CD4-positive, alpha-beta T cell treated with Interleukin-6 at 100 ng/mL for 8 hours (primary cell): ENCODE measurements at places on chromosomes 7 and 10.

GRCh38 chr7:100044718-100045117 lies 4.9 kb upstream of the ZSCAN21 start:
- DNase-seq, result no peak

GRCh38 chr10:113119801-113120200 lies 169.8 kb downstream of the TCF7L2 start:
- DNase-seq, result no peak

DNA sequence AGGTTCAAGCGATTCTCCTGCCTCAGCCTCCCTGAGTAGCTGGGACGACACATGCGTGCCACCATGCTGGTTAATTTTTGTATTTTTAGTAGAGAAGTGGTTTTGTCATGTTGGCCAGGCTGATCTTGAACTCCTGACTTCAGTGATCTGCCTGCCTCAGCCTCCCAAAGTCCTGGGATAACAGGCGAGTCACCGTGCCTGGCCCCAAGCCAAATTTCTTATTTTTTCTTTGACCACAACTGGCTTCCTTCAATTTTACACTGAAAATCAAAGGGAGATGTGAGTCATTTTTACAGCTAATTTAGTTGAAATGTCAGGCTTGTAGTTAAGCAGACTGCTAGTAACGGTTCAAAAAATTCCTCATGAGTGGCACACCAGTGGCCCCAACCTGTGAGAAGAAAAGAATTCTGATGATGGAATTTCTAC lies 7.8 kb downstream of the RNF216 start:
- peak; percentile 34 for DNase-seq

DNA sequence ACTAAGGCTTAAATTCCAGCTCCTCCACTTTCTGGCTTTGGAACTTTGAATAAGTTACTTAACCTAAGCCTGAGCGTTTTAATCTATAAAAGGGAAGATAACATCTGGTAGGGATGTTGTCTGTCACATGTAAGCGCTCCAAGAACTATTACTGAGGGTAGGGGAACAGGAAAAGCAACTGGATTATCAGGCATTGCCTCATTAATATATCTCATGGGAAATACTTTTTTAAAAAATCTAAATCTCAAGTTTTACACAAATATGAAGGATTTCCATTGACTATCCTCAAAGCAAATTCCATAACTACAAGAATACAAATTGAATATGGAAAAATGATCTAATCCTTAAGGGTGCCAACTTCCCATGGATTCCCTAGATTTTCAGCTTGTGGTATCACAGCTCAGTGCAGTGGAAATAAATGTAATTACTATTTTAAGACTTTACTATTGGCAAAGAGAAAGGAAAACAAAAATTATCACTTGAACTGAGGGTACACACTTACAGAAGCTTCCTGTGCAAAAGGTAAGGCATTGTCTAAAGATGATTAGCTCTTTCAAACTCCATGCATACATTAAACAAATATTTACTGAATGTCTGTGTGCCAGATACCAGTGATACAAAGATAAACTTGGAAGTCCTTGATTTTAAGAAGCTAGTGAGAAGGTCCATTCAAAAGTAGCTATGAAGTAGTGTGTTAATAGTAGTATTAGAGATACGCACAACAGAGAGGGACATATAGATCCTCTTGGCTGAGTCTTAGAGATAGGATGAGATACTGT lies 38.4 kb downstream of the NT5C2 start:
- DNase-seq, result no peak

DNA sequence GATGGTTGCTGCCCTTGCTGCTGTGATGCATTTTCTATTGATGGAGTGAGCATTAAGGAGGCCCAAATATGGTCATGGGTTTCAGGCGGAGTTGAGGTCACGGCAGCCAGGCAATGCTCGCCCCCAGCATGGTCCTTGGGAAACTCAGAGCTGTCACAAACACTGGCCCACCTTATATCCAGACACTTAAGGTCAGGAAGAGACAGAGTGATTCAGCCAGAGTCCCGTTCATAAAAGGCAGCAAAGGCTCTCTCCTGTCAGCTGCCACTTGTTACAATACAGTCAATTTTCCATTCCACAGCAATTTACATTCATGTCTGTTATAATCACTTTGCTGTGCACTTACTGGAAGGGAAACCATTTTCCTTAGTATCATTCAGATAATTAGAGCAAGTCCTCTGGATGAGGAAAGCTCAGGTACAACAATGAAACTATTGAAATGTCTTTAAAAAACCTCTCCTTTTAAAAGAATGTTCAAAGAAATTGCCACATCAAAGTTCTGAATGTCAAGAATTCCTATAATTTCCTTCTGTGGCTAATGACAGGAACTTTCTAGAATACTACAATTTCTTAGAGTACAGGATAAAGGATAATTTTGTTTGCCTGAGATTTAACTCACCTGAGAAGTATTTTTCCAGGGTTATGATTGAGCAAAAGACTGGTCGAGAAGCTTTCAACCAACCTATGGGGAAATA lies 14.8 kb upstream of the ANKRD1 start:
- no peak for DNase-seq

DNA sequence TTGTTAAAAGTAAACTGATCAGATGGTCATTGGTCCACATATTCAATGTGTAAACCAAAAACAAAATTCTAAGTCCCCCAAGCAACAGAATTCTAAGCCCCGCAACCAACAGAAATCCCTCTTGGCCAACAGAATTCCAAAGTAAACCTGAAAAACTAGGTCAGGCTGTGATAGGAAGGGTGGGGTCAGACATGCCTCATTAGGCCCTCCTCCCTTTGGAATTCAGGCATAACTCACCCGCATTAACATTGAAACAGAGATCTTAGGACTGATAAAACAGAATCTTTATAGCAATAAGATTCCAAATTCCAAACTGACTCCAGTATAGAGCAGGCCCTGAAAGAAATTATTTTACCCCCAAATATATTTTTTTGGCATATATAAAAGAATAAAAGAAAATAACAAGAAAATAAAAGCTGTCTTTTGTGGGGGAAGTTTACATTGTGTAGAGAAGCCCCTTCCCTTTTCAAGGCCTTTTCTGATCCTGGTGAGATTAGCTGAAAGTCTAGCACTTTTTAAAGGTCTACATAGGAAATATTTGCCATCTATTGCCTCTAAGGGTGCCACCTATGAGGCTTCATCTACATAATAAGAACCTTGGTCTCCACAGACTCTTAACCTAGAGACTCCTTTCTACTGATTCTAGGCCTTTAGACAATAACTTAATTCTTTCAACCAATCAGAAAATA lies 30.5 kb downstream of the GNAT3 start:
- no peak for DNase-seq

DNA sequence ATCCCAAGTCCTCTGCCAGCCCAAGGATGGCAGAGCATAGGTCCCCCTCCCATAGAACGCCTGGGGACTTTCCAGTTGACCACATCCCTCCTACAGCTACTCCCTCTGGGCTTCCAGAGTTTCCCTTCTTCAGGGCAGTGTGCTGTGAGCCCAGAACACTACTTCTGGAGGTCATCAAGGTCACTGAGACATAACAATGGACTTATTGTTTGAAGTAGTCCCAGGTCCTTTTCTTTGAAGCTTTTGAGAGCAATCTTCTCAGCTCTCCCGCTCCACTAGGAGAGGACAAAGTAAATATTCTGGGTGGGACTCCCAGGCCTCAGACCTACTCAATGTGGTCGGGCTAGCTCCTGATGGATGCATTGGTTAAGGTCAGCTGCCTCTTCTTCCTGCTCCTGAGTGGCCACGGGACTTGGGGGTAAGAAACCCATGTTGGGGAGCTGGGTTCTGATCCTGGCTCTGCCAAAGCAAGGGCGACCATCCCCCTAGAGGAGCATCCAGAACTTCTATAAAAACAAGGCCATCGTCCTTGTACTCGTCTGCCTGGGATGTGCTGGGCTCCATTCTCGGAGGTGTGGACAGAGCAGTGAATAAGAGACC lies 83.5 kb upstream of the DDC start:
- no peak for DNase-seq

- no peak for DNase-seq
Measured at GRCh38 chr10:122128357-122128756, 139.4 kb downstream of the TACC2 start.

- DNase-seq, result no peak
Measured at GRCh38 chr10:21130683-21131442, 233.8 kb upstream of the NEBL start.

- DNase-seq, result no peak
Measured at GRCh38 chr7:80614851-80615271, 23.6 kb upstream of the CD36 start.

DNA sequence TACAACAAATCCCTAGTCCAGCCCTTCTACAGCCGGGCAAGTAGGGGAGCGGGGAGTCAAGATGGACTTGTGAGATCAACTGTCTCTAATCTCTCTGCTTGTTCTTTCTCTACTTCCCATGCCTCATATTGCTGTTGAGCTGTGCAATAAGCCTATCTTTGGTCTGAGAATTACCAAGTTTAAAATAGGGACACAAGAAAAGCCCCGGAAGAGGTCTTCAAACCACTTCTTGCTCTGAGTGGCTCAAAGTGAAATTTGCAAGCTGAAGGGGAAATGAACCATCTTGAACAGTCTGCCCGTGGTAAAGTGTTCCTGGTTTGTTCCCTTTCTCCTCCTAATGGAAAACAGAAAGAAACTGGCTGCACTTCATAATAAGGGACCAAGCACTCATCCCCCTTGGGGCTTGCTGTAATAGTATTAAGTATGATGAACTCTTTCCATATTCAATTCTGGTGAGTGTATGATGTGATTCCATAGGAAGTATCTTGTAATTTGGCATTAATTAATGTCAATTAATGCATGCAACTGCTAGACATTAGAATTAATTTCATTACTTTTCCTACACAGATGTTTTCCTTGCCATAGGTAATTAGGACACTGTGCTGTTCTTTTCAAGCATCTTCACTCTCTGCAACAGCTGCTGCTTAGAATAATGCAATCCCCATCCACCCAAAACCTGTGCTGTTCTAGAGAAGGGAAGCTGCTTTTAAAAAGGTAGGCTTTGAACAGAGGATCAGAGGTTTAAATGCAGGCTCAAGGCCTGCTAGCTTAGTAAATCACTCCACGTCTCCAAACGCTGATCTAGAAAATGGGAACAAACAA lies 449.6 kb downstream of the SORCS1 start:
- DNase-seq, result no peak

DNA sequence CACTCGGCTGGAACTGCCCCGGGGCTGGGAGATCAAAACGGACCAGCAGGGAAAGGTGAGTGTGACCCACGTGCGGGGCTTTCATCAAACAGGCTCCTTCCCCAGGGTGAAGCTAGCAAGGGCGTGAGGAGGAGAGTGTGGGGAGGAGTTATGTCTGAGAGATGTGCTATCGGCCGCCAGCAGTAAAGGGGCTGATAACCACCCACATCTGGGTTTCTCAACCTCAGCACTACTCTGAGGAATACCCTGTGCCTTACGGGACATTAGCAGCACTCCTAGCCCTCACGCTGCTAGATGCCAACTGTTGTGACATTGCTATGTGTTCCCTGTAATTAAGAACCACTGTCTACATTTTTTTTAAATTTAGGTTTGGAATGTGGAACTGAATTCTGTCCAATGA lies 113.9 kb upstream of the STK17A start:
- DNase-seq, result no peak

DNA sequence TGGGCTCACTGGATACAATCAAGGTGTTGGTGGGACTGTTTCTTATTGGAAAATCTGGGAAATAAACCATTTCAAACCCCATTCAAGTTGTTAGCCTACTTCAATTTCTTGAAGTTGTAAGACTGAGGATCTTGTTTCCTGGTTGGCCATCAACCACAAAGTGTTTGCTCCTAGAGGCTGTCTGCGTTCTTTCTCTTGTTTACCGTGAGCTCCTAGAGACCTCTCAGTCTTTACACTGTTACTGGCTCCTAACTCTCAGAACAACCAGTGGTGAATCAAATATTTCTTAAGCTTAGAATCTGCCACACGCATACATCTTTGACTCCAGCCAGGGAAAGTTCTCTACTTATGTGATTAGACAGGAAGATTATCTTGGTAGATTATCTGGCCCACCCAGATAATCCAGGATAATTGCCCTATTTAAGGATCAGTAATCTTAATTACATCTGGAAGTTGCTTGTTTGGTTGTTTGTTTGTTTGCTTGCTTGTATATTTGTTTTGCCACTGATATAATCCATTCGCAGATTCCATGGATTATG lies 798.7 kb downstream of the IPMK start:
- no peak for DNase-seq

DNA sequence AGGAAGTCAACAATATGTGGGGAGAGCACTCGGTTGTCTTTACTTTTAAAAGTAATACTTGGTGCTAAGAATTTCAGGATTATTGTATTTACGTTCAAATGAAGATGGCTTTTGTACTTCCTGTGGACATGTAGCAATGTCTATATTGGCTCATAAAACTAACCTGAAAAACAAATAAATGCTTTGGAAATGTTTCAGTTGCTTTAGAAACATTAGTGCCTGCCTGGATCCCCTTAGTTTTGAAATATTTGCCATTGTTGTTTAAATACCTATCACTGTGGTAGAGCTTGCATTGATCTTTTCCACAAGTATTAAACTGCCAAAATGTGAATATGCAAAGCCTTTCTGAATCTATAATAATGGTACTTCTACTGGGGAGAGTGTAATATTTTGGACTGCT lies 32.7 kb downstream of the SIRT1 start:
- no peak for DNase-seq

GRCh38 chr10:7544203-7544602 lies 122.6 kb downstream of the ITIH5 start:
- DNase-seq, result no peak

- DNase-seq, result no peak
Measured at GRCh38 chr7:120229084-120229483, 43.9 kb upstream of the KCND2 start.

GRCh38 chr10:16441173-16441840 lies 4.5 kb downstream of the PTER start:
- no peak for DNase-seq

DNA sequence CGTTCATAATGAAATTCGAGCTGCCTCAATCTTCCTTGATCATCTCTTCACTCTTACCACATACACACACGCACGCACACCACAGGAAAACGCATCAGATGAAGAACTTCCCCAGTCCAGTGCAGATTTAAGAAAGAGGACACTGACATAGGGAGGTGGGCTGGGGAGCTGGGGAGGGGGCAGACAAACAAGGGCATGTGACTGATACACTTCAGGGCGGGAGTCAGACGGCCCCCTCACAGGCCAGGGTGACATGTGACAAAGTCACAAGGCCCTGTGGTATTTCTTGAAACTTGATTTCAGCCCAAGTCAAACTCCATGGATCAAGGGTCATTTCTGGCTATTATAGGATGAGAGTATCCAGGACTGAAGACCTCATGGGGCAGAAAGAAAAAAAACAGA lies 82.6 kb downstream of the KCNMA1 start:
- DNase-seq, result no peak

DNA sequence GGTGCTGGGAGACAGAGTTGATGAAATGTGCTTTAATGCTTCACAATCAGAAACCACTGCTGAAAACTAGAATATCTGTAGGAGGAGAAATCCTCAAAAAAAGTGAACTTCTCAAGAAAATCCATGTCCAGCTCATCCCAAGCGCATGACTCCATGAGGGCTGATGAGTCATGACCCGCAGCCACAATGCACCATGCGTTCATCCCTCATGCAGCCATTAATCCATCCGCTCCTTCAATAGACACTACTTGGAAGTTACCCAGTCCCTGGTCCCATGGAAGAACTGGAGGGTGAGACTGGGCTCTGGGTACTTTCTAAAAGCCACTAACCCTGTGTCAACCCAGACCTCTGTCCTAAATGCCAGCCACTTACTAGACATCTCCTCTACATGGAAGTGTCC lies 24.4 kb downstream of the TMEM273 start:
- DNase-seq, result no peak
